ENCODE measurements at places on chromosomes 7 and 10.

DNA sequence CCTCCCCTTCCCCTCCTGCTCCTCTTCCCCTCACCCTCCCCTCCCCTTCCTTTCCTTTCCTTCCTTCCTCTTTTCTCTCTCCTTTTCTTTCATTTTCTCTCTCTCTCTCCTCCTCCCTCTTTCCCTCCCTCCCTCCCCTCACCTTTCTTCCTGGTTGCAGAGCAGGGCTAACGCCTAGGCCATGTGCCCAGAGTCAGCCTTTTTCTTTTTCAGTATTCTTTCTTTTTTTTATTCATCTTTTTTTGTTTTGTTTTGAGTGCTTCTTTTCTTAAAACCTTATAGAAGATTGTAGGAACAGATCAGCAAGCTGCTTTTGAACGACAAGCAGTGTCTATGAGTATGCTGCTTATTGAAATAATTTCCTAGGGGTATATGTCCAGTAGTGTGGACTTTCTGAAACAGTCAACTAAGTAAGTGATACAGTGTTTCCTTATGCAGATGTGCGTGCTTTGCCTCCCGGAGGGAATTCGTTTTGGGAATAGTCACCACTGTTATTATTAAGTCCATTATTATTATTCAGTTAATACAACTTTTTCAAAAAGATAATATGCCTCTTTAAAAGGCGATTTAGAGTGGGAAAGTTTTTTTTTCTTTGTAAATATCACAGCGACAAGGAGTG, 219.2 kb downstream of the CAMK1D start:
- no peak for DNase-seq

DNA sequence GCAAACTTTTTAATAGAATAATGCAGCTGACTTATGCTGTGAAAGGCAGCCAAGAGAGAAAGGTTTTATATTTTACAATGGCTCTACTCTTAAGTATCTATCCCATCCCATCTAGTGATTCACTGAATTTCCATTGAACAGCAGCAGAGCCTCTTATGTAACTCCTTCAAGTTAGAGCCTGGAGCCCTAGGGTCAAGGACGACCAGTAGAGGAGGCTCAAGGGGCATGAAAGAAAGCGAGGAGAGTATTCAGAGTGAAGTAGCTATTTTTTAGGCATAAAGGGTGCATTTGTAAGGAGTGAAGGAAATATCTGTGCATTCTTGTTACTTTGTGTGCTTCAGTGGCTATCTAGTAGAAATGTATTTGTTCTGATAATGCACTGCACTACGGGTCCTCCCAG, 180.2 kb upstream of the TPK1 start:
- no peak for DNase-seq

GRCh38 chr7:65972976-65973375, 9.0 kb downstream of the GUSB start:
- DNase-seq: no peak

DNA sequence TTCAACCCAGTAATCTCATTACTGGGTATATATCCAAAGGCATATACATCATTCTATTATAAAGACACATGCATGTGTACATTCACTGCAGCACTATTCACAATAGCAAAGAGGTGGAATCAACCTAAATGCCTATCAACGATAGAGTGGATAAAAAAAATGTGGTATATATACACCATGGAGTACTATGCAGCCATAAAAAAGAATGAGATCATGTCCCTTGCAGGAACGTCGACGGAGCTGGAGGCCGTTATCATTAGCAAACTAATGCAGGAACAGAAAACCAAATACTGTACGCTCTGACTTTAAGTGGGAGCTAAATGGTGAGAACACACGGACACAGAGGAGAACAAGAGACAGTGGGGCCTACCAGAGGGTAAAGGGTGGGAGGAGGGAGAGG, 105.5 kb downstream of the SLC25A13 start:
- no peak for DNase-seq

- no peak for DNase-seq
These were observed 200.2 kb upstream of the SEMA3E start for GRCh38 chr7:83849131-83849530.

DNA sequence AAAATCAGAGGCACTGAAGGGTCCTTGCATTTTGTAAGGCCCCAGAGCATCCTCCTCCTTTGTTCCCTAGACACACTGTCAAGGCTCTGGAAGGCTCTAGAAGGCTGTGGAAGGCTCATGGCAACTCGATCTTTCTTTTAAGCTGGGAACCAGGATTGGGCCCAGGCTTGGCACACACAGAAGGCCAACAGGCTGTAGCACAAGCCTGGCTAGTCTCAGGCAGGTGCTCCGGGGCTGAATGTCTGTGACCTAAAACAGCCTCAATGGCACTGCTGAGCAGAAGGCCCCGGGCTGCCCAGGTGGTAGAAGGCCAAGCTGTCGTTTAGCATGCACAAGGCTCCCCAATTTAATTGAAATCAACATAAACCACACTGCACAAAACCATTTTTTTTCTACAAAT, 55.7 kb downstream of the PRKAG2 start:
- DNase-seq: no peak

GRCh38 chr10:133476641-133476990, 22.9 kb downstream of the SCART1 start:
- no peak for DNase-seq

DNA sequence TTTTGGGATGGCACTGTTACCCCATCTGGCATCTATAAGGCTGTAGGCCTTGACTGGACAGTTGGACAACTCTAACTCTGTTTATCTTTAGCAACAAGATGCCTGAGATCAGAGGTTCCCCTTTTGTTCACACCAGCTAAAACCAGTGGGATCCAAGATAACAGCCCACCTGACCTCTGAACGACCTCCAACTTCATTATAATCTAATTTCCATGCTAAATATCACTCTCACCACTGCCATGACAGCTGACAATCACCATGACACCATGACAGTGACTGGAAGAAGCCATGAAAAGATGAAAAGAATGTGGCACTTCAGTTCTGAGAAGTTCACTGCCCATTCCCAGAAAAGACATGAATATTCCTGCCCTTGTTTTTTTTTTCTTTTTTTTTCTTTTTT, 281.4 kb upstream of the TAC1 start:
- DNase-seq: no peak

GRCh38 chr7:93382362-93382761, 150.2 kb downstream of the VPS50 start:
- no peak for DNase-seq

- no peak for DNase-seq
These were observed 223.5 kb upstream of the GHITM start for GRCh38 chr10:83915801-83916200.

GRCh38 chr10:8104005-8104404, 49.5 kb downstream of the GATA3 start:
- DNase-seq: no peak

- peak; percentile 62 for DNase-seq
These were observed 6.7 kb upstream of the SMNDC1 start for GRCh38 chr10:110311357-110311949.

DNA sequence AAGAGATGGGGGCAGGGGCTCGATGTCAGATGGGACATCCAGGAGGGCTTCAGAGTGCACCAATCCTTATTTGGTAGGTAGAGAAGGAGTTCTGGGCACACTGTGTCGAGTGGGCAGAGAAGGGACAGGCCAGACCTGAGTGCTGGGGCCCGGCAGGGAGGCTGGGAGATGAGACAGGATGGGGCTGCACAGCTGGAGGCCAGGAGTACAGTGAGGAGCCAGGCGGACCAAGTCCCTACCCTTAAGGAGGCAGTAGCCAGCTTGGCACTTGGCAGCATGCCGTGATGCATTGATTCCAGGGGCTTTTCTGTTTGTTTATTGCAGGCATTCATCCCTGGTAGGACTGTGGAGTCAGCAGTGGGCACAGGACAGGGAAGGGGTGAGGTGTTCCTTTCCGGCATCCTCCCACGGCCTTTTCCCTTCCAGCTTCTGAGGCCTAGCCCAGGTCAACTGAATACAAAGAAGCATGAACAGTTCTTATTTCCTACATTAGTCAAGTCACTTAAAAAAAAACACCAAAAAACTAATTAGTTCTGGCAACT, 168.8 kb upstream of the CDCA7L start:
- DNase-seq: peak; percentile 15

DNA sequence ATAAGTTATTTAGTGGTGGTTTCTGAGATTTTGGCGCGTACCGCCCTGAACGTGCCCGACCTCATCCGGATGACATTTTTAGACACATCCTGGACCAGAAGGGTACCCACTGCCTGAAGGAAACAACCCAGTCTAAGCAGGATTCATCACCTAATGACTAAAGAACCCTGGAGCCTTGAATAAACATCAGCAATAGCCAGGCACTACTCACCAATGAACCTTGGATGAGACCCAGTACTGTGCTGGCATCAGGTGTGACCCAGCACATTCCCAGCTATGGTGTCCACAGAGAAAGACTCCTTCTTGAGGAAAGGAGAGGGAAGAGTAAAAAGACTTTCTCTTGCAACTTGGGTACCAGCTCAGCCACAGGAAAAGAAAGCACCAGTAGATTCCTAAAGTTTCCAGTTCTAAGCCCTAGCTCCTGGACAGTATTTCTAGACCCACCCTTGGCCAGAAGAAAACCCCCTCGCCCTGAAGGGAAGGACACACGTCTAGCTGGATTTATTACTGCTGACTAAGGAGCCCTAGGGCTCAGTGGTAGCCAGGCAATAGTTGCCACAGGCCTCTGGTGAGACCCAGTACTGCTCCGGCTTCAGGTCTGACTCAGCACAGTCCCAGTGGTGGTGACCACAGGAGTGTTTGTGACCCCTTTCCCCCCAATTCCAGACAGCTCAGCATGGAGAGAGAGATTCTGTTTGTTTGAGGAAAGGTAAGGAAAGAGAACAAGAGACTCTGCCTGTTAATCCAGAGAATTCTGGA, 32.5 kb downstream of the ZNF277 start:
- DNase-seq: no peak
